ENCODE measurements at places on chromosomes 16 and 17.
A peak's percentile ranks its signal among the peaks of the same experiment; 100 is the strongest.

DNA sequence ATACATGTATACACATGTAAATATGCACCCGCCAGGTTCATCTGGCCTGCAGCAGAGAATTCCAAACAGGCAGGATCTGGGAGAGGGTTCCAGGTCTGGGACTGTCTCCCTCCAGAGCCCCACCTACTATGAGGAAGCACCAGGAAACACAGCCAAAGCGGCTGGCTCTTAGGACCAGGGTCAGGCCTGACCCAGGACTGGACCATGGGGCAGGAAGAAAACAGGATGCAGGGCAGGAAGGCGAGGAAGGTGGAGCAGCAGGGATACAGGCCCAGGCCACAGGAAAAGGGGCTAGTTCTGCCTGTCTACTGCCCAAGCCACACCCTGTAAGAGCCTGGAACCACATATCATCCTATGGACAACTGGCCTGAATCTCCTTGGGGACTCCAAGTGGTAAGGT lies 2.2 kb downstream of the HID1 start:
- DNase-seq: no peak

- no peak for DNase-seq
Measured at GRCh38 chr17:66379544-66379943, 77.1 kb downstream of the PRKCA start.

DNA sequence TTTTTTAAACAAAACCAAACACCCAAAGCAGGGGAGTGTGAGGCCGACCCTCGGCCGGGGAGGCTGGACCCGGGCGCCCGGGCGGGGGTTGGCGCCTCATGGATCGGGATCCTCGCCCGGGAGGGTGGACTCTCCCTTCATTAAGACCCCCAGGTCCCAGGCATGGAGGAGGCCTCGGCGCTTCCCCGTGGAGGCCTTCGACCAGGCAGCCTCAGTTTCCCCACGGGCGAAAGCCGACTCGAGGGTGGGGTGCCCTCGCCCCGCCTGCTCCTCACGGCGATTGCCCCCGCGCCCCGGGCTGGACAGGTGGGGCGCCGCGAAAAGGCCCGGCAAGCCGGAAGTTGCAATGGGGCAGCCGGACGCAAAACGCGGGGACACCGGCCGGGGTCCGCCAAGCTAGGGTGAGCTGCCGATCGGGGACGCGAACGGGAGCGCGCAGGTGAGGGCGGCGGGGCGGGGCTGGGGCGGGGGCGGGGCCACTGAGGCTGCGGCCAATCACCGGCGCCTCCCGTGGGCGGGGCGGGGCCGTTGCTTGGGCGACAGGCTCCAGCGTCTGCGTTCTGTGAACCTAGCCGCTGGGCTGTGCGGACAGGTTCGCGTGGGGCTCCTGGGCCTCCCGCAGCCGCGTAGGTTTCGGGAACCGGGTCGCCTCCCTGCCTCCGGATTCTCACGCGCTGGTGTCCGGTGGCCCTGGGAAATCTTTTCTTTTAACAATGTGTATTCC lies 6.0 kb upstream of the ZNF205 start:
- DNase-seq: peak; percentile 98

DNA sequence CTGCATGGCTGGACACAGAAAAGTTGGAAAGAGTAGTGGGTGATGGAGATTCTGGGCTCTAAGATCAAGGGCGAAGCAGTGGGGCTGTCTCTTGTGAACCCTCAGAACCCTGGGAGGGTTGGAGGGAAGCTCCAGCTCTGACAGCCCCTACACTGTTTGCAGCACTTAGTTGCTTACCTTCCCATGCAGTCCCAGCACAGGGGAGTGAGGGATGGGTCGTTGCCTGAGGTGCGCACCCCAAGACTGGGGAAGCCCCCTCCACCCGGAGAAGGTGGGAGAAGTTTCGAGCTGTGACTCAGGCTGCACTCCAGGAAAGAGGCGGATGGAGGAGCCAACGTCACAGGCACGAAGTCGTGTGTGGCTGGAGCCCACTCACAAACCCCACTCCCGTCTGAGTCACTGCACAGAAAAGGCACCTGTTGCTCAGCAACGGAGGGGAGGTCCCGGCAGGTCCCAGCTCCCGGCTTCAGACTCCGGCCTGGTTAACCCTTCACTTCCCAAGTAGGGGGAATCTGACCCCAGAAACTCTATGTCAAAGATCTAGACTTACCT lies 60.1 kb downstream of the AIPL1 start:
- peak; percentile 8 for DNase-seq

DNA sequence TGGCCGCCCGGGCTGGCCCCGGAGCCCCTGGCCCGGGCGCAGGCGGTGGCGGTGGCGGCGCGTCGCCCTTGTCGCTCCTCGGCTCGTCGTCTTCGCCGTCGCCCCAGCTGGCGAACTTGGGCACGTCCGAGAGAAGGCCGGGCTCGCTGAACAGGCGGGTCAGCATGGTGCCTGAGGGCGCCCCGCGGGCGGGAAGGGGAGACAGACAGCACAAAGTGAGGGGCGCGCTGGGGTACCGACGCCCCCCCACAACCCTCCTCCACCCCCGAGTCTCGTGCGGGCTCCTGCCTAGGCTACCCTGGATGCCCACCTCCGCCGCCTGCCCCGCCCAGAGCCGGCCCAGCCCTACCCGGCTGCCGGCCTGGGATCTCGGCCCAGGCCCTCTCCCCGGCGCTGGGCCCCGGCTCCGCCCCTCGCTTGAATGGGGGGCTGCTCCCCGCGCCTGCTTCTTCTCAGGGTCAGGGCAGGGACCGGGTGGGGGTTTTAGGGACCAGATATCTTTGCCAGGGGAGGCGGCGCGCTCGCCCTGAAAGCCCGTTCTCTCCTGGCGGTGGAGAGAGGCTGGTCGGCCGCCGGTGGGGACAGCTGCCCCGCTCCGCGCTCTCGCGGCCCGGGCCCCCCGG lies 1.2 kb downstream of the NEUROD2 start:
- no peak for DNase-seq

DNA sequence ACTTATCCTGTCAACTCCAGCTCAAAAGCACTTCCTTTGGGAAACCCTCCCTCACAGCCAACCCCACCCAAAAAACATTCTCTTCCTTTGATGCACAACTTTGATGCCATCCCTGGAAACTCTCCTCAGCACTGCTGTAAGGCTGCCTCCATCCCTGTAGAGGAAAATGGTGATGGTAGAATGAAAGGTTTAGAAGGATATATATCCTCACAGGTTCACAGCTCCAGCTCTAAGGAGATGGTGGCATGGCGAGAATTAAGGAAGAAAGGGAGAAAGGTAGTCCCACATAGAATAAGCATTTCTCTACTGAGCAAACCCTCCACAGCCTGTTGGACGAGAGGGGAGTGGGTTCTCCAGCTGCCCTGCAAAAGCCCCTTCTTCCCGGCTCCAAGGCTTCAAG lies 2.2 kb upstream of the DLX4 start:
- no peak for DNase-seq

Data from K562 (cell line).